ENCODE measurements at places on chromosomes 3 and 15.

- peak; percentile 32 for DNase-seq
- H3K4me1 ChIP-seq: peaks cover 16% of the 10 kb centered on the region
Measured at GRCh38 chr3:155334914-155335723, 41.6 kb upstream of the STRIT1 start.

- DNase-seq: no peak
- H3K36me3 ChIP-seq: peaks cover 32% of the 10 kb centered on the region
- no peak overlapping the region for H3K4me3 ChIP-seq
- H3K27me3 ChIP-seq: no peaks in the 10 kb centered on the region
- H3K4me1 ChIP-seq: peaks cover 2% of the 10 kb centered on the region
Measured at GRCh38 chr15:30928076-30928475, 24.4 kb downstream of the FAN1 start.

GRCh38 chr3:48804930-48805329 lies 42.7 kb downstream of the PRKAR2A start:
- H3K27me3 ChIP-seq: no peaks in the 10 kb centered on the region
- peaks cover 9% of the 10 kb centered on the region for H3K4me1 ChIP-seq
- no peak overlapping the region for H3K4me3 ChIP-seq

DNA sequence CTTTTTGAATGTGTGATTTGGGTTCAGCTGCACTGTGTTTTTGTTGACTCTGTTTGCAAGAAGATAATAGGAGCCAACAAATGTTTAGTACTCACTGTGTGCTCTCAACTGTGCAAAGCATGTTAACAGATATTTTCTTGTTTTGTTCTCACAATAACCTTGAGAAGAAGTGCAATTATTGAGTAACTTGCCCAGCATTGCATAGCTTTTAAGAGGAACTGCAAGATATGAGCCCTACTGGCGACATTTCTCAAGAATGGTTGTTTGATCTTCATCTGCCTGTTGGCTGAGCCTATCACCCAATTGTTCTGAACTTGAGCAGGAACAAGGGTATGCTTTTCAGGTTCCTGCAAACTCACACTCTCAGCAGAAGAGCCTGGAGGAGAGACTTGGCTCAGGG lies 43.4 kb upstream of the AGBL1 start:
- H3K27me3 ChIP-seq: peaks cover 3% of the 10 kb centered on the region
- no peaks in the 10 kb centered on the region for H3K4me1 ChIP-seq
- no peak for DNase-seq
- H3K36me3 ChIP-seq: no peaks in the 10 kb centered on the region

- H3K27ac ChIP-seq: no peak overlapping the region
- H3K27me3 ChIP-seq: no peaks in the 10 kb centered on the region
- H3K4me3 ChIP-seq: no peak overlapping the region
- no peaks in the 10 kb centered on the region for H3K36me3 ChIP-seq
- H3K4me1 ChIP-seq: no peaks in the 10 kb centered on the region
- no peak for DNase-seq
Measured at GRCh38 chr3:28716939-28717338, 368.3 kb upstream of the AZI2 start.

- no peaks in the 10 kb centered on the region for H3K36me3 ChIP-seq
- no peak overlapping the region for H3K27ac ChIP-seq
- no peak overlapping the region for H3K4me3 ChIP-seq
- no peak for DNase-seq
- no peaks in the 10 kb centered on the region for H3K4me1 ChIP-seq
- no peaks in the 10 kb centered on the region for H3K27me3 ChIP-seq
Measured at GRCh38 chr3:171966533-171967136, 72.7 kb upstream of the FNDC3B start.
